Glomerular endothelial cell (primary cell): ENCODE measurements at places on chromosomes 3 and 15. TPM values are rescaled to one million over a fixed set of nuclear protein-coding genes. Genes with fewer than 3 reads are reported as not detected.

Gene MYEF2
- total RNA-seq = 21.9 and 29.1 TPM in 2 replicates

Gene GPR160
- total RNA-seq = 6.9 and 7.9 TPM in 2 replicates

Gene EPHA3
- total RNA-seq = 0.34 and 1.1 TPM in 2 replicates

Gene GOLGA6L10
- total RNA-seq = 0.73 and 1.3 TPM in 2 replicates

Gene ZBBX
- 0.47 TPM in 1 of 2 replicates, not detected in the other for total RNA-seq

Gene TATDN2
- total RNA-seq = 14.6 and 19.5 TPM in 2 replicates

Gene IQCF6
- not detected in 2 replicates for total RNA-seq

Gene HTR3E
- not detected in 2 replicates for total RNA-seq

Gene NEDD4
- total RNA-seq = 29.3 and 39.3 TPM in 2 replicates

Gene APBA2
- 53.5 and 59.1 TPM in 2 replicates for total RNA-seq

Gene IDH3A
- total RNA-seq = 32.8 and 38.6 TPM in 2 replicates

Gene CLDN11
- 111 and 158 TPM in 2 replicates for total RNA-seq

Gene C3orf49
- not detected in 2 replicates for total RNA-seq

Gene HRG
- total RNA-seq = not detected in 2 replicates

Gene ITPKA
- 2.1 and 5.0 TPM in 2 replicates for total RNA-seq

Gene GRK7
- not detected in 2 replicates for total RNA-seq
